ENCODE measurements at places on chromosomes 2 and 18.

- no peak for DNase-seq
Measured at GRCh38 chr2:10658914-10659257, 30.9 kb downstream of the NOL10 start.

DNA sequence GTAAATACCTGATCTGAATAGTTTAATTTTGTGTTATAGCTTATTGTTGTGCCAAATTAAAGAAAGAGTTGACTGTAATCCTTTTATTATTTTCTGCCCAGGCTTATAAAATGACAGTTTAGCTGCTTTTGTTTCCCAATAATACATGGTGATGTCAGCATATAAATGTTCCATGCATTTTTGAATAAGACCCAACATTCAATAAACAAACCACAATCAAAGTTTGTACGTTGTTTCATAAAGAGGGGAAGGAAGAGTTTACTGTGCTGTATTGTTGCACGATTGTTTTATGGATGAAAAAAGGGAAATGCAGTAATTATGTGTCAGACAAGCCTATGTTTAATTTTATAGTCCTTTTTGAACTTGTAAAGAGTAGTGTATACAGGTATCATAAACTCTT lies 177.2 kb upstream of the SCN7A start:
- no peak for DNase-seq

- DNase-seq = no peak
Measured at GRCh38 chr2:43005245-43005974, 213.0 kb upstream of the HAAO start.

DNA sequence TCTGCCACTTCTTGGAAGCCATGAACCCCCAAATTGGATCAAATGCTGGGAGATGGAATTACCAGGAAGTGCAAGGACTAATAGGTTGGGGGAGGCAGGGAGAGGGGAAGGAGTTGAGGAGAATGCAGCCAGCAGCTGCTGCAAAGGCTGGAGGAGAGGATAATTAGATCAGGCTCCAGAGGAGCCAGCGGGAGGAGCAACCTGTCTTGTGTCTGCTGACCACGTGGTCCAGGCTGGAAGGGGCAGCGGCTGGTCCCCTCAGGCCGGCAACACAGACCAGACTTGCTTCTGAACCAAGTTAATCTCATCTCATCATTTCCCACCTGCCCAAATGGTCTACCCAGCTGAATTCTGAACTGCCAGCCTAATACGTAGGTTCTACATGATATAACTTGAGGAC lies 68.3 kb downstream of the MRO start:
- DNase-seq = no peak

- no peak for DNase-seq
Measured at GRCh38 chr2:207594731-207595130, 30.5 kb downstream of the METTL21A start.

- DNase-seq = no peak
Measured at GRCh38 chr2:121284463-121285449, at the start of gene TFCP2L1. Gene TFCP2L1 (minus strand): TSS chr2:121285202. CDS start chr2:121285109, 93 bp downstream.

GRCh38 chr18:47727409-47727808 lies 203.1 kb downstream of the SMAD2 start:
- no peak for DNase-seq

DNA sequence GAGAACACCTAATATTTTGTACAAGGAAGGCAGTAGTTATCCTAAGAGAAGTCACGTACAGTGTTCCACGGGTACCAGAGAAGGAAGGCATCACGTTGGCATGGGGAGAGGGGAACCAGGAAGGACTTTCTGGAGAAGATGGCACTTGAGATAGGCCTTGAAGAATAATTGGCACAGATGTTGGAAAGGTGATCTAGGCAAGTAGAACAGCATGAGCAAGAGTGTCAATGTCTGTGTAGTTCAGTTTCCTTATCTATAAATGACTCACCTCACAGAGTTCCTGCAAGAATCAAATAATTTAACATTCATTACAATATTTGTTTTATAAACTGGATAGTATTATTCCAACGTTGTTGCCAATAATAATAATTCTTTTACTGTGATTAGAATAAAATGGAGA lies 48.3 kb upstream of the BZW1 start:
- DNase-seq = no peak

GRCh38 chr2:117794668-117795067 lies 19.8 kb upstream of the DDX18 start:
- no peak for DNase-seq

GRCh38 chr2:157032017-157032416 lies 225.5 kb upstream of the GALNT5 start:
- DNase-seq = no peak

DNA sequence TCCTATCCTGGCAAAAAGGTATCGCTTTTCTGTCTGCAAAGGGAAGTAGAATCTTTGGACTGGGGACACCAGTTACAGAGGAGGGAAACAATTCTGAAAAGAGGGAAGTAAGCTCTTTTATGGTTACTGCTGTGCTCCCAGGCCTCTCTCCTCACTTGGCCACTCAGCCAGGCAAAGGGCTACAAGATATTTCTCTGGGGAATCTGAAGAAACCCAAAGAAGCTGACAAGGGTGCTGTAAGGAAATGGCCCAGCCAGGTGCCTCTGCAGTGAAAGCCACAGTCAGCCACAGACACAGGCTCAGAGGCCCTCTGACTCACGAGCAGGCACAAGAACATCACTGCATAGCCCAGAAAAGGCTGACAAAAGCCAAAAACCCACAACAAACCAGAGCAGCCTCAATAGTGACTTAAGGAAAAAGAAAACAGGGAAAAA lies 5.8 kb downstream of the HDLBP start:
- DNase-seq = peak; percentile 70

DNA sequence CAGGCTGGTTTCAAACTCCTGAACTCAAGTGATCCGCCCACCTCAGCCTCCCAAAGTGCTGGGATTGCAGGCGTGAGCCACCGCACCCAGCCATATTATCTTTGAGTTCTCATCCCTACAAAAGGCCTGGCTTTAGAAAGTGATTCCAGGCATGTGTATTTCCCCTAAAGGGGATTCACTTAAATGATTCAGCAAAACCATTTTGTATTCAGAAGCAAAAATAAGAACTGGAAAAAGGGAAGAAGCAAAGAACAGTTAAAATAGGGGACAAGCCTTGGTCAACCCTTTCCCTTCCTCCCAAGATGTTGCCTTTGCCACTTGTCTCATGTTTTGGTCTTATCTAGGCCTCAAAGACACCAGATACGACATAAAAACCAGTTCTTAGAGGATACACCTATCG lies 10.5 kb downstream of the TM4SF20 start:
- DNase-seq = no peak

GRCh38 chr18:13067124-13067523 lies 76.0 kb downstream of the CEP192 start:
- no peak for DNase-seq

DNA sequence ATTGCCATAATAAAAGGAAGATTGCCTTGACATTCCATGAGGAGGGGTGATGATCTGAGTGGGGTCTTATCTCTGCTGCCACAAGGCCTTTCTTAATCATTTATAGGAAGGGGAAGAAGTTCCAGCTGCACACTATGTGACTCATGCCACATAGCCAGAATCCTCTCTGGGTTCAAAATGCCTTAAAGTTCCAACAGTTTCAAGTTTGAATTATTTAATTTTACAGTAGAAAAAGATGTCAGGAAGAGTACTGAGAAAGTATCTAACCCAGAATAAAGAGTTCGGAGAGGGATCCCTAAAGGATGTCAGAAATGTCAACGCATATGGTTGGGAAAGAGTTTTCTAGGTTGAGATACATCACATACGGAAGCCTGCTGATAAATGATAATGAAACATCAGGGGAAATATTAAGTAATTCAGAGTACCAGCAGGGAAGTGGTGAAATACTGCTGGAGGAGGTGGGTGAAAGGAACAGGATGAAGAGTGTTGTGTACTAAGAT lies 999.9 kb downstream of the TSN start:
- no peak for DNase-seq

GRCh38 chr2:199668645-199669044 lies 182.3 kb downstream of the FTCDNL1 start:
- DNase-seq = no peak

DNA sequence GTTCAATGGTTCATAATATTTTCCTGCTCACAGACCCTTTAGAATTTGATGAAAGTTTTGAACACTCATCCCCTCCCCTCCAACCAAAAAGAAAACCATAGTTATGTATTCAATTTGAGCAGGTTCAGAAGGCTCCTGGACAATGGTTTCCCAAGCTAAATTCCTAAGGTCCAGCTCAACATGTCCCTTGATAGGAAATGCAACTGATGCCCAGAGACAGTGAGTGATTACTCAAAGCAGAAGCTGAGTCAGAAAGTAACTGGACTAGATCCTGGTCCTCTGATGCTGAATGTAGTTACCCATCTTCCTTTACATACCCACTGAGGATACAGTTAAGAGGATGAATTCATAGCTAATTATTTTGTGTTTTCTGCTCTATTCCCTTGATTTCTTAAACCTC lies 218.9 kb upstream of the NCKAP5 start:
- no peak for DNase-seq

DNA sequence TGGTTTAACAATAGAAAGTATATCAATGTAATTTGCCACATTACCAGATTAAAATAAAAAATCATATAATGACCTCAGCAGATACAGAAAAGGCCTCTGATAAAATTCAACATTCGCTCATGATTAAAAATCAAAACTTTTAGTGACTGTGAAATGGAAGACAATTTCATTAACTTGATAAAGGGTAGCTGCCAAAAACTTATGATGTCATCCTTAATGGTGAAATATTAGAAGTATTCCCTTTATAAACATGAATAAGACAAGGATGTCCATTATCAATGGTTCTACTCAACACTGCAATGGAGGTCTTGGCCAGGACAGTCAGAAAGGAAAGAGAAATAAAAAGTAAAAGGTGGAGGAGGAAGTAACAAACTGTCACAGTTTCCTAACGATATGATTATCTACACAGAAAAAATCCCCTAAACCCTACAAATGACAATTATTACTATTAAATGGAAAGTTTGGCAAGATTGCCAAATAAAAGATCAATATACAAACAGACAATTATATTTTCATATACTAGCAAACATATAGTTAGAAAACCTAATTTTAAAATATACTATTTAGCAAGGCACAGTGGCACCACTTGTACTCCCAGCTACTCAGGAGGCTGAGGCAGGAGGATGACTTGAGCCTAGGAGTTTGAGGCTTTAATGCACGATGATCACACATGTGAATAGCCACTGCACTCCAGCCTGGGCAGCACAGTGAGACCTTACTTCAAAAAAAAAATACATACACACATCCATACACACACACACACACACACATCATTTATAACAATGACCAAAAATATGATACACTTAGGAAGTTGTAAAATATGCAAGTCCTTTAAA lies 12.8 kb downstream of the METTL8 start:
- no peak for DNase-seq

- peak; percentile 27 for DNase-seq
Measured at GRCh38 chr2:26298638-26299393, 47.1 kb upstream of the SELENOI start.

DNA sequence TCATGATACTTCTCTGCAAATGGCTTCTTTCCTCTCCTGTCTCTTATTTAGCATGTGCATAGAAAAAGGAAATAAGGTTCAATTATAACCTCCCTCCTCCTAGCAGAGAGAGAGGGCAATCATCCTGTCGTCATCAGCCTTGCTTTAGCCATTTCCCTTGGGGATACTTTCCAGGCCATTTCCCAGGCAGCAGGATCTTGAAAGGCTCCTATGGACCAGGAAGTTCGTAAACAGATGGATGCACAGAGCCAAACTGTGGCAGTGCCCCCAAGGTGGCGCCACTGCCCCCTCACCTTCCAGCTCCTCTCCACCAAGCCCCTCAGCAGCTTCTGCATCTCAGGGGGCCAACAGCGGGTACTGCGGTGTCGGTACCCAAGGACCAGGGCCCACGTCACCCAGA lies 157.4 kb downstream of the DTNA start:
- DNase-seq = no peak

DNA sequence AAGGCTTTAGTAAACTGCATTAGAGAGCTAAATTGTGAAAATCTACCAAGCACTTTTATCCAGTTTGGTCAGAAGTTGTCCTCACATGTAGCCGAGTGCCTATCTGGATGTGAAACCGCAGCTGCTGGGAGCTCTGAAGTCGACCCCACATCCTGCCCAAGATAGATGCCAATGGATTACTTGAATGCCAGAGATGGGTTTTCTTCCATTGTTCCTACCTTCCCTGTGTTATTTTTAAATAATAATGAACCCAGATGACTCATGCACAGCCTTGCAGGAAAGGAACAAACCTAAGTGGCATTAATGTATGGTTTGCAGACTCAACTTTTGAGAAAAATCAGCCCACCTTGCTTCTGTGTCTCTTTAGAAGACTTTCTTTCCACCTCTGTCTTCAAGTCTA lies 408.5 kb downstream of the FBXO15 start:
- DNase-seq = no peak

GRCh38 chr2:100485396-100485795 lies 15.1 kb downstream of the NMS start:
- DNase-seq = no peak

DNA sequence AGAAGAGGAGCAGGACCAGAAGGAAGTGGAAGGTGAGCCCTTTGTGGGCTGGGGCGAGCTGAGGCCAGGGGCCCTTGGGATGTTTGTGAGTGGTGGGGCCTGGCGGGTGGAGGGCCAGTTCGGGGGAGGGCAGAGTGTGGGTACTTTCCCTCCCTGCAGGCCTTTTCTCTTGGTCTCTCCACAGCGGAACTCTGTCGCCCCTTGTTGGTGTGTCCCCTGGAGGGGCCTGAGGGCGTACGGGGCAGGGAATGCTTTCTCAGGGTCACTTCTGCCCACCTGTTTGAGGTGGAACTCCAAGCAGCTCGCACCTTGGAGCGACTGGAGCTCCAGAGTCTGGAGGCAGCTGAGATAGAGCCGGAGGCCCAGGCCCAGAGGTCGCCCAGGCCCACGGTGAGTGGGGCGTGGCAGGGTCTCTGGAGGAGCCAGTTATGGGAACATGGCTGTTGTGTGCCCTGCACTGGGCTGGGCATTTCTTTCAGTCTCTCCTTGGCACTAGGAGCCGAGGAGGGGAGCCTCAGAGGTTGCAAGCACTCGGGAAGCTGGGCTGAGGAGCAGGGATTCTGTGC lies 10.8 kb downstream of the STK11IP start:
- DNase-seq = no peak

- DNase-seq = no peak
Measured at GRCh38 chr2:95261602-95262001, 12.6 kb upstream of the PROM2 start.

- no peak for DNase-seq
Measured at GRCh38 chr2:241904011-241904718, 34.6 kb downstream of the RTP5 start.

GRCh38 chr2:157890969-157891642 lies 15.0 kb upstream of the ACVR1 start:
- DNase-seq = no peak

- DNase-seq = no peak
Measured at GRCh38 chr2:46982351-46983064, 66.9 kb upstream of the MCFD2 start.

DNA sequence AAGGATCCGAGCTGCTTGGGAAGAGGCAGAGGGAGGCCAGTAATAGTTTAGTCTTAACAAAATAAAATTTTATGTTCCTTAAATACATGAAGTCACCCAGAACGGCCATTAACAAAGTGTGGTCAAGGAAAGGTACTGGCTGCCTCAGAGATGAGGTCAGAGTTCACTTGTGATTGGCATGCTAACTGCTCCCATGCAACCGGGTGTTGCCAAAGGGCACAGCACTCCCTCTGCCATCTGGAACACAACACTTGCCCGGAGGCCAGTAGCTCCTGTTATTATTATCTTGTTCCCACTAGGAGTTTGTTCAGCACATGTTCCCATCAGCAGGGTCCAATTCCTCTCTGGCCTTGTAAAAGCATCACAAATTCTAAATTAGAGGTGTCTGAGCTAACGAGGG lies 207.0 kb downstream of the CYP26B1 start:
- DNase-seq = no peak
